CD4-positive, alpha-beta T cell treated with Interleukin-15 for 4 hours (primary cell): ENCODE measurements at places on chromosomes 13 and 19.

DNA sequence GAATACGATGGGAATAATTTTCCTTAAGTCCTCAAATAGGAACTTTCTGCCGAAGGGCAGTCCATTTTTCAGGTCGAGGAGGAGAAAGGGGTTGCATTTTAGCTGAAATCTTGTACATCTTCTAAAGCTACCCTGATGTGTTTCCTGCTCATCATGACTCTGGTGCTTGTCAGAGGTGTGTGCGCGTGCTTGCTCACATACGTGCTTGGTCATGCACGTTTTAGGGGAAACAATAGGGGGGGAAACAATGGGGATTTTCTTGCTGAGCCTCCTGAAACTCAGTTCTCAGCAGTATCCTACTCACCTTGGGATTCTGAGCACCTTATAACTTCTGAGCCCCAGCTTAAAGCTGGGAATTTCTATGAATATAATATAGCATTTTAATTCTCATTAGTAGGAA, 44.7 kb downstream of the TM9SF2 start:
- no peak for DNase-seq

DNA sequence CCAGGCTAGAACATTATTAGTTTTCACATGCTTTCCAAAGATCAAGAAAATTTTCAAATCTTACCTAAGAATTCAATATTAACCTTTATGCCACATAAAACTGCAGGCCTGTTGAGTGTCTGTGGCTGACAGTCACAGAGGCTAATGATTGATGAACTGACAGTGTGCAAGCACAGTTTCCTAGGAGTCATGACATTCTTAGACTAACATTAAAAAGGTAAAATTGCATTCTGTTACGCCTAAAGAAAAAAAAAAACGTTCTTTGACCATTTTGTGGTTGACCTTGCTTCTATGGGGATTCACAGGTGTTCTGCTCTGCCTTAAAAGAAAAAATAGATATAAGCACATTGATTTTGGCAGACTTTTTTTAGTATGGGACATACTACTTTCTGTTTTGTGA, 1776.2 kb downstream of the PCDH9 start:
- DNase-seq: no peak

GRCh38 chr19:47230054-47230920, 712 bp downstream of the BBC3 start:
- DNase-seq: peak; percentile 79

- no peak for DNase-seq
Observed at GRCh38 chr13:41454170-41454569, 3.2 kb upstream of the RGCC start.

DNA sequence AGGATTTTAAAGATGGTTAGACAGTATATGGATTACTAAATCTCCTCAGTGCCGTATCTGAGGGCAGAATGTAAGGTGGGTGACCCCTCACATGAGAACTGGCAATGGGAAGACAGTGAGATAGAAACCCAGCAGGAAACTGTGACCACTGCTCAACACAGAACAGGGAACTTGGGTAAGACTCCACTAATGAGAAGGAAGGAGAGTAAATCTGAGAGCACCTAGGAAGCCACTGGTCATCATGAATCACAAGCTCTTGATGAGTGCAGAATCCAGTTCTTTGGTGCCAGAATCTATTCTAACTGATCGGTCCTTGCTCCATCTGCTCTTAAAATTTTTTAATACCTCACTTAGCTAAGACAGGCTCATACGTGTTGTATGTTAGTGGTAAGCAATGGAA, 261.8 kb downstream of the KLF12 start:
- no peak for DNase-seq
